KG1 (cell line): ENCODE measurements at places on chromosomes 6 and 20.

DNA sequence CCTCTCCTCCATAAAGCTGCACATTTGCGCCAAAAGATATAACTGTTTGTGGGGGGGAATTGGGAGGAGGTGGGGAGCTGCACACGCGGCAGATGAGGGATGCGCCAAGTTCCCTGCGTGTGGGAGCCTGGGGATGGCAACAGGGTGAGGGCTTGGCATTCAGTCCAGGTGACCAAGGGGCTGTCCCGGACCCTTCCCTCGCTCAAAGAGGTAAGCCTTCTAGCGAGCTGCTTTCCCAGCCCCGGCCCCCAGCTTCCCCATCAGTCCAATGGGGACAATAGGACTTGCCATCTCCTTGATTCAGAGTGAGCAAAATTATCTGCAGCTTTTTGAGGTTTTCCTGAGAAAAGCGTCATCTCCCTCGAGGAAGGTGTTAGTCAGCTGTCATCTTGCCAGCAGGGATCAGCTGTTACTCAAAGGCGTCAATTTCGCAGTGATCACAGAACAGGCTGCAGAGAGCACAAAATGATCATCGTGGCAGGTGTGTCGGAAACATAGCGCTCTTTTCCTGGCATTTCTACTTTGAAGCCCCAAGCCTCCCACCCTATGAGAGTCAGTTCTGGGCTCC is 21.3 kb downstream of the ZNF831 start:
- no peak for DNase-seq

GRCh38 chr6:165325609-165326008 is 16.2 kb upstream of the C6orf118 start:
- DNase-seq: no peak

DNA sequence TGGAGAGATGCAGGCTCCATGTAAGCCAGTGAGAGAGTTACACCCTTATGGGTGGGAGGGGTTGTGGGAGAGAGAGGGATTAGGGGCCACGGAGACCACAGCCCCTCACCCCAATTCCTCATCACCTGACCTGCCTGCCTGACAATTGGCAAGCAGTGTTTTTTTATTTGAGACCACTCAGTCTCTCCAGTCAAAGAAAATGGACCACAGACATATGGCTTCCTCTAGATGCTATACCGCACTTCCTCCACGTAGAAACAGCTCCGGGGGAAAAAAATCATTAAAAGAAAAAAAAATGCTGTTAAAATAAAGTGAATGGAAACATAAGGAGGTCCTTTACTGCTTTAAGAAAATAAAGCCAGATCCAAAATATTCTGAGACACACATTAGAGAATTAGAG is 152.7 kb downstream of the MYLK4 start:
- DNase-seq: peak; percentile 54

GRCh38 chr6:1287103-1287591 is 24.8 kb upstream of the FOXQ1 start:
- DNase-seq: no peak
